ENCODE measurements at places on chromosomes 6 and 20. TPM values are rescaled to one million over a fixed set of nuclear protein-coding genes. Genes with fewer than 3 reads are reported as not detected.

Gene PPP1R3G
- 2.0 TPM for total RNA-seq

Gene SNX9
- total RNA-seq, result 26.7 TPM

Gene MAS1
- total RNA-seq, result not detected

Gene HNF4A
- total RNA-seq, result 15.1 TPM

Gene PTPRK
- total RNA-seq, result 16.7 TPM

Gene CCDC28A
- total RNA-seq, result 11.8 TPM

Gene MICB
- total RNA-seq, result 7.0 TPM

Gene MUCL3
- 0.20 TPM for total RNA-seq

Gene TBXT
- not detected for total RNA-seq

Gene ATP9A
- 16.1 TPM for total RNA-seq

Gene PLCB1
- total RNA-seq, result 0.40 TPM

Gene ZNF165
- total RNA-seq, result 1.2 TPM

Gene C6orf118
- total RNA-seq, result 0.17 TPM

Gene GGTLC1
- not detected for total RNA-seq
